ENCODE measurements at places on chromosomes 2 and 18.

DNA sequence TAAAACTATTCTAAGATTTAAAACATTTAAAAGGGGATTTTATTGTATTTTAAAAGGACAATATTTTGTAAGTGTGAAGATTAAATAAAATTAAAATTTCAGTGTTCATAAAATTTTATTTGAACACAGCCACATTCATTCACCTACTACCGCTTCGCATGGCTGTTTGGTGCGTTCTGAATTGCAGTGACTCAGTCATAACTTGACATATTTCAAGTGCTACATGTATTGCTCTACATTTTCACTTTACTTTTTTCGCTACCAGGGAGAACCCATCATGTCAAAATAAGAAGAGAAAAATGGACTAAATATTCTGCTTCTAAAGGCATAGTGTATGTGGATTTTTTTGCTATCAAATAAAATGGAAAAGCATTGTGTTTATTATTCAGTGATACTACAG is 8.7 kb downstream of the PTH2R start:
- no peak for DNase-seq

DNA sequence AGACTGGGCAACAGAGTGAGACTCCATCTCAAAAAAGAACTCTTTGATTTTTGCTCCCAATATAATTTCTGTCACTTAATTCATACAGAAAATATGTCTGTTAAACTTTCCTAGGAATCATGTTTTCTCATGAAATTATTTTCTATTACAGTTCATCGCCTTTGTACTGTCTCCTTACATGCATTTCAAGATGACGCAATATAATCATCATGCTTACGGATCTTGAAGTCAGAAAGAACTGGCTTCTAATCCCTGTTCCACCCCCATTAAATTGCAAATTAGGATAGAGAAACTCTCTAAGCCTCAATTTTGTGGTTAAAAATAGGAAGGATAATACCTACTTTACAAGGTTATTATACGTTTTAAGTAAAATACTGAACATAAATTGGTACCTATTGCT is 467.6 kb upstream of the SMIM21 start:
- no peak for DNase-seq

GRCh38 chr2:155770516-155770915 is 562.0 kb downstream of the NR4A2 start:
- DNase-seq, result no peak

DNA sequence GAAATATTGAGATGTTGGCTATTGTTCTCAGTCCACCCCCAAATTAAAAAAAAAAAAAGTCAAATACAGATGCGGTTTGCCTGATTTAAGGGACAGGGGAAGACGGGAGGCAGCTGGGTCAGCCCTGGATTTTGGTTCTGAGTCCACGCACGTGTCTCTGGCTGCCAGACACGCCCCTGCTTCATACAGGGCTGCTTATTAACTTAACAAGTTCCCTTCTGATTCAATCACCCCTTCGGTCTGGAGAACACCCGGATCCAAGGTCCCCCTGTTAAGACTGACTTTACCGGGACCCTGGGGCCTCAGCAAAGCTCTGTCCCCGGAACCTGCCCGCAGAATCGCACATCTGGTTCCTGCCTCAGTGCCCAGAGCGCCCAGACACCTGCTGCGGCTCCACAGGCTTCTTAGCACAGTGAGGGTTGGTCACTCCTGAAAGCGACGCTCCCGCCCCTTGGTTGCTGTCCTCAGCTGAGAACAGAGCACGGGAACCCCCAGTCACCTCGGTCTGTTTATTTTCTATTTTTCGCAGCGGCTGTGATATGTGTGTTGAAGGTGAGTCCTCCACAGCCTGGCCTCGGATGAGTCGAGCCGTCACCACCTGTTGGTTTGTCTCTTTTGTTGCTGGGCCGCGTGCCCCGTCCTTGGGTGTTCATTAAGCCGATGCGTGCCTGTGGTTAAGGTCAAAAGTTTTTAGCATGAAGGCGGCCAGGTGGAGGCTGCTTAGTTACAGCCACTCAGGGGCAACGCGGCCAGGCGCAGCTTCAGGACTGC is 57.2 kb downstream of the RTP5 start:
- DNase-seq, result no peak

DNA sequence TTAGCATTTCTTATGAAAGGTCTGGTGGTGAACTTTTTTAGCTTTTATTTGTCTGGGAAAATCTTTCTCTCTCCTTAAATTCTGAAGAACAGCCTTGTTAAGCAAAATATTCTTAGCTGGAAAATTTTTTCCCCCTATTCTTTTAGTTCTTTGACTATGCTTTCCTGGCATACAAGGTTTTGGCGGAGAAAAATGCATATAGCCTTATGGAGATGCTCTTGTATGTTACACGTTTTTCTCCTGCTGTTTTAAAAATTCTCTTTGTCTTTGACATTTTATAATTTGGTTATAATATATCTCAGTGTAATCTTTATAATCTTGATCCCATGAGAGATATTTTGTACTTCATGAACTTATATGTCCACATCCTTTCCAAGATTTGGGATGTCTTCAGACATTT is 1190.4 kb upstream of the ZEB2 start:
- no peak for DNase-seq
